ENCODE measurements at places on chromosomes 12 and 14.
A peak's percentile ranks its signal among the peaks of the same experiment; 100 is the strongest.

GRCh38 chr12:66055837-66056319 lies 74.7 kb downstream of the LLPH start:
- no peak for DNase-seq

GRCh38 chr12:14871886-14872285 lies 13.8 kb downstream of the MGP start:
- DNase-seq: no peak

GRCh38 chr14:72975770-72976169 lies 49.5 kb downstream of the DCAF4 start:
- DNase-seq: no peak

DNA sequence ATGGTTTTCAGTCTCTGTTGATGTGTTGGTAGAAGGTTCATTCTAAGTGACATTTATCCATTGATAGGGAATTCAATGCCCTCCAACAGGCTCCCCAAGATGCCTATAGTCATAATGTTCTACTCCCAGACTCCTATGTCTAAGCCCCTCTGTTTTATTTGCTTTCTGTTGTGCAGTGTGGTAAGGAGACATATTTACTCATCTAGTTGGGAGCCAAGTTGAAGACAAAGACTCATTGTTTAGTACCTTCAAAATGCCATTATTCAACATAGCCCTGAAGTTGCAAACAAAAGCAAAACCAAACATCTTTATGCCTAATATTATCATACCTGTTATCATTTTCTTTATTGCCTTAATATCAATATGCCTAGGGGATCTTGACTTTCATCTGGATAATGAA lies 302.1 kb downstream of the RMST start:
- no peak for DNase-seq

GRCh38 chr12:21775133-21775820 lies 771 bp upstream of the KCNJ8 start:
- no peak for DNase-seq

- peak; percentile 90 for DNase-seq
These were observed 11.2 kb downstream of the CEP170B start for GRCh38 chr14:104876251-104876699.

DNA sequence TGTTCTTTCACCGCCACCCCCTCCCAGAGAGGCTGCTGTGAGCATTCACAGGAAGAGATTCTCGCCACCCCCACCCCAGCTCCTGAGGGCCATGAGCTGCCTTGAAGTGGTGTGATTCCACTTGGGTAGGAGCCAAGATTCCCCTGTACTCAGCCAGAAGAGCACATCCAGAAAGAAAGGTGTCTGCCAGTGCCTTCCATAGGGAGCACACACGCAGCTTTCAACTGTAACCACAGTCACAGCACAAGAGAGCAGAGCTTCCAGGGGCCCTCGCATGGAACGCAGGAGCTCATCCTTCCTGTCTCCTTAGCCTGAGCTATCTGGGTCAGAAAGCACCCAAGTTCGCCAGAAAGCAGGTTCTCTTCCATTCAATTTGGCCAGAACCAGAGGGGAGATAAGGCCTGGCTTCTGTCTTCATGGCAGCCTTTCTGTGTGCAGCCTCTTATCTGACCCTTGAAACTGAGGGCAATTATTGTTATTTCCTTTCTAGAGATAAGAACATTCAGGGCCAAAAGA lies 66.6 kb upstream of the SCN8A start:
- DNase-seq: no peak

DNA sequence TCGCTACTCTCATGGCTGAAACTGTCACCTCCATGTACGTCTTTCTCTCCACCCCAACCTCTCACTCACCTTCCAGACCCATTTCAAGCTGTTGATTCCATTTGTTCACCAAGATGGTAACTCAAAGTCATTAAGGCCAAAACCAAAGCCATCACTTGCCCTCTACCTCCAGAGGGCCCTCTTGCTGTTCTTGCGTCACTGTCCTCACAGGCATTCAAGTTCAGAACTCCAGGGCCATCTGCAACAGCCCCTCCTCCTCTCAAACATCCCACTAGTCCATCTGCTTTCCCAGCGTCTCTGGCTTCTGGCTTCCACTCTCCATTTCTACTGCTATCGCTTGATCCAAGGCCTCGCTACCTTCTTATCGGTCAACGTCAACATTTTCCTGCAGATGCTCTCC lies 74.5 kb downstream of the VWF start:
- DNase-seq: no peak

DNA sequence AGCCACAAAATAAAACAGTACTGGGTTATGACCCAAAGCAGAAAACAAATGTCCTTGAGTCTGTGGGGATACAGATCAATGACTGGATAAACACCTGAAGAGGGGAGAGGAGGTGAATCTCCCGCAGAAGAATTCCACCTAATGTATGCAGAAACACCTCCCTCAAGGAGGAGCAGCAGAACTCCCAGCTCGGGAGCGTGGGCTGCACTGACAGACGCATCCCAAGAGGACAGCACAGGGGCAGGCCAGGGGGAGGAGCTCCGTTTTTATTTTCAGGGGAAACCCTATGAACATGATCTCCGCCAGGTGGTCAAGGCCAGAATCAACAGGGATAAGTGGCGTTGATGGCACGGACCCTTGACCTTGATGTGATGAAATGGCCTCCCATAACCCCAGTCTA lies 41.8 kb upstream of the PPP2R5C start:
- no peak for DNase-seq

- DNase-seq: no peak
These were observed 65.0 kb downstream of the FBXL14 start for GRCh38 chr12:1529228-1529861.

- no peak for DNase-seq
These were observed 93.6 kb downstream of the TXNDC16 start for GRCh38 chr14:52458721-52459085.

Measured in AG08396 (cell line).